Activated CD4-positive, alpha-beta T cell treated with anti-CD3 and anti-CD28 coated beads for 36 hours (primary cell): ENCODE measurements at places on chromosomes 1 and 21. TPM values are rescaled to one million over a fixed set of nuclear protein-coding genes. Genes with fewer than 3 reads are reported as not detected.

The NDUFS5 gene
- total RNA-seq = 150 TPM

The DMBX1 gene
- not detected for total RNA-seq

The ATP6V1G3 gene
- total RNA-seq = not detected

The KCNN3 gene
- 0.18 TPM for total RNA-seq

The C1orf87 gene
- total RNA-seq = not detected

The NFIA gene
- 3.0 TPM for total RNA-seq

The CR1 gene
- 0.05 TPM for total RNA-seq

The BLACAT1 gene
- total RNA-seq = 0.32 TPM

The LRRC41 gene
- 34.7 TPM for total RNA-seq

The C1orf226 gene
- total RNA-seq = 0.16 TPM

The DPYD gene
- total RNA-seq = 6.8 TPM

GRCh38 chr21:23968722-23969647 is 1638.3 kb downstream of the MRPL39 start:
- DNase-seq = peak; percentile 79

DNA sequence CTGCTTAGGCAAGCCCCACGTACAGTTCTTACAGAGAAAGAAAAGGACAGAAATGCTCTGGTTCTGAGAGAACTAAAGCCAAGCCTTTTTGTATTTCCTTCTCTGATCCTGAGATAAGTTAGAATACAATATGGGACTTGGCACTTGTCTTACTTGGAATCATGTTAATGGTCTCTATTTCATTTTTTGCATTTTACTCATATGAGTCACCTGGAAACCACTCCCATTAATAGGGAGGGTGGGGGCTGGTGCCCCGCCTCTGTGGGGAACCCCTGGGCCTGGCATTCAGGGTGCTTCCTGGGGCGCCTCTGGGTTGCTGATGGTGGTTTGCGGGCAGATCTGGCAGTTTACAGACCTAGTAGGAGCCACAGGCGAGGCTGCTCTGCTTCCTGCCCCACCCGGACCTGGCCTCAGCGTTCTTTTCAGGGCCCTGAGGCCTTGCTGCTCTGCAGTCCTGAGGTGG is 26.7 kb downstream of the TSPAN2 start:
- peak; percentile 93 for DNase-seq

GRCh38 chr21:38766987-38767722 is 38.6 kb upstream of the ETS2 start:
- peak; percentile 83 for DNase-seq

GRCh38 chr21:37257511-37257966 is 9.6 kb downstream of the VPS26C start:
- DNase-seq = no peak

DNA sequence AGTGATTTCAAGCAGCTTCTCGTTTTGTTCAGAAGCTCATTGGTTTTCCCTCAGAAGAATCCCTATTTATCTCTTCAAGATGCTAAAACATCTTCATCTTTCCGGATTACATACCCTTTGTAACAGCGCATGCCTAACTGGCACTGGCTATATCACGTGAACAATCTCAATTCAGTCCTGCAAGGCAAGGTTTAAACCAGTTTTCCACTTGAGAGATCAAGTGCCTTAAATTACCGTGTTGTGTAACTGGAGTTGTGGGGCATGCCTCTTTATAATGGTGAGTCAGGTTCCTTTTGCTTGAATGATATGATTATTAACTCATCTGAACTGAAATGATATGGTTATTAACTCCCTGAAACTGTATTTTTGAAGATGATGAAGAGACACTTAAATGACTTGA is 11.0 kb upstream of the ZFP69B start:
- no peak for DNase-seq

GRCh38 chr1:187883356-187883755 is 1054.6 kb downstream of the PLA2G4A start:
- no peak for DNase-seq

GRCh38 chr1:97989094-97989680 is 68.4 kb upstream of the DPYD start:
- no peak for DNase-seq

DNA sequence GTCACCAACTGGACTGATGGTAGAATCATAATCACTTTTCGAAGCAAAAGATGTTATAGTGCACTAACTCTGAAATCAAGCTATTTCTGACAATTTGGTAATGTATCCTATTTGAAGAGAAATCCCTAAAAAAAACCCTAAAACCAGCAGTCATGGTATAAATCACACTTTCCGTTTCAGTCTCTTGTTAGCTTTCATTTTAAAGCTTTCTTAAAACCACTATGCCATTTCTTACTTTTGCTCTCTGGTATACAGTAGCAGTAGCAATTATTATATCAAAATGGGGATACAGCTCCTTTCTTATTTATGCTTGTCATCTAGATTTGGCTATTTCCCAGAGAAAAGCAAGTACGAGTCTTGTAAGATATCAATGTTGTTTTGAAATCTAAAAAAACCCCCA is 323.3 kb downstream of the KCTD3 start:
- DNase-seq = no peak

GRCh38 chr1:70671006-70671405 is 259.9 kb downstream of the CTH start:
- DNase-seq = no peak

- no peak for DNase-seq
These were observed 27.1 kb downstream of the MPZL1 start for GRCh38 chr1:167748906-167749305.

DNA sequence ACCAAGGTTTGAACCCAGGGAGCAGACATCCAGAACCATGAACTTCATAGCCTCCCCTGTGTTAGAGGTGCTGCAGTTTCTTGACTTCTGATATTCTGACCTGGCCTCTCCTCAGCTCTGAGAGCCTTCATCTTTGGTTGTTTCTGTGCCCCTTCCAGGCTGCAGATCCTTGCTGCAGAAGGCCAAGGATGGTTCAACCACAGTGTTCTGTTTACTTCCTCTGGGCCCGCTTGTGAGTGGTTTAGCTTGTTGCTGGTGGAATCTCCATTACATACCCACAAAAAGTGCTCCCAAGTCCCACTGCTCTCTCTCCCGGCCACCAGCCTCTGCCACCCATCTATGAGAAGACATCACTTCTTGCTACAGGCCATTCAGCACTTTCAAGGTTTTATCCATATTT is 9.0 kb upstream of the SLC2A7 start:
- DNase-seq = no peak

- DNase-seq = no peak
These were observed 11.1 kb downstream of the EIF4G3 start for GRCh38 chr1:21165646-21166045.

GRCh38 chr1:181910905-181911304 is 150.6 kb downstream of the ZNF648 start:
- no peak for DNase-seq

GRCh38 chr1:207999972-208000371 is 89.0 kb upstream of the CD34 start:
- no peak for DNase-seq
